ENCODE measurements at places on chromosomes 3 and 15.
A peak's percentile ranks its signal among the peaks of the same experiment; 100 is the strongest.

DNA sequence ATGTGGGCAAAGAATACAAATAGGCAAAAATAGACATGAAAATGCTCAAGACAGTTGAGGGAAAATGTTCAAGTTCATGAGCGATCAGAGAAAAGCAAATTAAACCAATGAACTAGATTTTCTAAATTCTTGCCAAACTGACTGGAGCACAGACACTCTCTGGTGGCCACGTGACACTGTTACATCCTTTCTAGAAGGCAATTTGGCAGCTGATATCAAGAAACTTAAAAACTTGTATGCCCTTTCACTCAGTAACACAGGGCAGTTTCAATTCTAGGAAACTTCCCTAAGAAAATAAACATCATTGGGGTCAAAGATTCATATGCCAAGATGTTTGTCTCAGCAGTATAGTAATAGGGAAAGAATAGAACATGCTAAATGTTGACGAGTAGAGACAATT lies 52.2 kb downstream of the ABHD5 start:
- DNase-seq: no peak

GRCh38 chr3:110479731-110480130 lies 591.9 kb upstream of the NECTIN3 start:
- no peak for DNase-seq

GRCh38 chr3:120093911-120094775 lies at the start of gene GSK3B:
Gene GSK3B, minus strand, starts transcription at chr3:120094447. Its CDS starts 1,013 bp downstream, at chr3:120093434.
- DNase-seq: peak; percentile 50

DNA sequence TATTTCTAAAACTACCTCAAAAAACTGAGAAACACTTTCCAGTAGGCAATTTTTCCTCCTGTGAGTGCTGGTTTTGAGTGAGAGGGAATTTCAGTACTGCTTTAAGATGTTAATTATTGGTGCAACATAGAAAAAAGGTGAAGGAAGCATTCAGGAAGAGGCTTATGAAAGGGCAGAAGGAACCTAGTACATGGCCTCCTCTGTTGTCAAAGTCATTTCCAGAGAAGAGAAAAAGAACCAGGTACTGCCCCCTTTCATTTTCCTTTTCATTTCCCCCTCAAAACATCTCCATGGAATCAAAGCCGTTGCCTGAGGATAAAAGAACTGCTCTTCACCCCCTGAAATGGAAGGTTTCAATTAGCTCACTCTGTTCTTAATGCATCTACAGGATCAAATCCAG lies 19.8 kb downstream of the RARRES1 start:
- DNase-seq: no peak

DNA sequence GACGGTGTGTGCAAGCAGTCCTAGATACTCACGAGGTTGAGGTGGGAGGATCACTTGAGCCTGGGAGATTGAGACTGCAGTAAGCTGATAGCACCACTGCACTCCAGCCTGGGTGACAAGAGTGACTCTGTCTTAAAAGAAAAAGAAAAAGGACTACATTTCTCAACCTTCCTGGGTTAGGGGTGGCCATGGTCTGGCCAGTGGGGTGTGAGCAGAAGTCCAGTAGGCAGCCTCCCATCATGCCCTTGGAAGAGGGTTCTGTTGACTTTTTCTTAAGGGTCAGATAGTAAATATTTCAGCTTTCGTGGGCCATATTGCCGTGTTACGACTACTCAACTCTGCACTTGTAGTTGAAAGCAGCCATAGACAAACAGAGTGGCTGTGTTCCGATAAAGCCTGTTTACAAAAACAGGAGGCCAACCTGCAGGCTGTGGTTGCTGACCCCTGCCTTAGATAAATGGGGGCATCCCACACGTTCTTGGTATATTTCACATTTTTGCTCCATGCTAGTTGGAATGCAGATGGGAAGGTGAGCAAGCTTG lies 31.0 kb upstream of the PDE8A start:
- DNase-seq: no peak

- no peak for DNase-seq
These were observed 168.5 kb downstream of the FAM43A start for GRCh38 chr3:194854206-194854605.

GRCh38 chr15:61420546-61420945 lies 191.4 kb upstream of the RORA start:
- DNase-seq: no peak

- DNase-seq: no peak
These were observed 14.7 kb downstream of the GPD1L start for GRCh38 chr3:32121137-32121536.

- no peak for DNase-seq
These were observed 174.1 kb upstream of the UBE2E2 start for GRCh38 chr3:23029001-23029400.

- no peak for DNase-seq
These were observed 76.2 kb downstream of the SETD5 start for GRCh38 chr3:9473496-9474065.

Data from hepatic stellate cell (primary cell).